ENCODE measurements at places on chromosomes 12 and 14.

DNA sequence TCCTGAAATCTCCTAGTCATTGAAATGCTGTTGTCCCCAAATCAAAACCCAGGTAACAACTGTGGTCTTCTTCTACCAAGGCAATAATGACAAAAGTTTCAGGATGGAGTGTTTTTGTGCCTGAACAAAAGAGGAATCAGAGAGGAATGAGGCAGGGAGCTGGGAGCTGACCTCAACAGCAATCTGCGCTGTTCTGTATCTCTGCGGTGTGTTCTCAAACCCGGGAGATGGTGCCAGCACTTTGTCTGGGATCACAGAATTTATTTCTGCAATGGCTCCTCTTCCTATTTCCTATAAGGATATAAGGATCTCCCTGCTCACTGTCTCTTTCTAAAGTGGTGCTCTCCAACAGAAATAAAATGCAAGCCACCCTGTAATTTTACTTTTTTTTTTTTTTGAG is 449 bp upstream of the GLT8D2 start:
- no peak for DNase-seq

- no peak for DNase-seq
These were observed 69.9 kb downstream of the RASSF3 start for GRCh38 chr12:64680235-64680634.

DNA sequence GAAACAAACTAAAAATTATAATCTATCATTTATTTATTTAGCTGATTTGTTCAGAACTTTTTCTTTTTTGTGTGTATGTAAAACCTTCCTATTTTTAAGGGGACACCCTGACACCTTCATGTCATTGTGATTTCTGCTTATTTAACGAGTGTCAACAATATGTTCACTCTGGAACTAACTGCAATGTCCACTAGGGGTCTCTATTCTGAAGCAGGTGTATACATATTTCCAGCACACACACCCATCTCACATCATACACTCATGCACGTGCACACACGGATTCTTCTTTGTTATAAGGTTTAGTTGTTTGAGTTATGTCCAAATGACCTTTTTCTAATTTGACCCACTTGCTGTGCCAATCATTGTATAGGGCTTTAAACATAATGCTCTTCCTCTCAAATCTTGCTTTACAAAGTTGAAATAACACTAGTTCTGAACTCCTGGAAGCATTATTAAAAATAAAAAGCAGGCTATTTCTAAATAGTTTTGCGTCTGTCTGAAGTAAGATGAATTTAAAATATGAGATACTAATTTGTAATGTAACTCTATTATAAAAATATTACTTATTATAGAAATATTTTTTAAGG is 15.5 kb downstream of the E2F7 start:
- no peak for DNase-seq

GRCh38 chr12:12786351-12786705 is 869 bp downstream of the APOLD1 start:
- DNase-seq, result no peak

- no peak for DNase-seq
These were observed 938.5 kb downstream of the TRHDE start for GRCh38 chr12:73210548-73211204.

Measured in stimulated activated CD8-positive, alpha-beta memory T cell treated with anti-CD3 and anti-CD28 coated beads, Interleukin-4, amount 100 ng/mL, for 1 hour (primary cell).